T-helper 2 cell (primary cell): ENCODE measurements at places on chromosomes 1 and 21.

DNA sequence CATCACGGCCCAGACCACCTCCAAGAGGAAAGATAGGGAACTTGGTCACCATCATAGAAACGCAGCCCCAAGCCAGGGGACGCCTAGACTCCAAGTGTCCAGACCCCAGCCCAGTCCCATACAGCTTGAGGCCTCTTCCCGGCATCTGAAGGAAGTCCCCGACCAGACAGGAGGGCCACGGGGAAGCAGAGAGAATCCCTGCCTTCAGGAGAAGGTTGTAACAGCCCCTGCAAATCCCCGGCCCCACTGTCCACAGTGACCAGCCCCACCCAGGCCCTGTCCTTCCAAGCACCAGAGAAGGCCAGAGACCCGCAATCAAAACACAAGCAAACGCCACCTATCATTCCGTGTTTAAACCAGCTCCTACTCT lies 1.7 kb downstream of the SLC19A1 start:
- peak; percentile 3 for DNase-seq

DNA sequence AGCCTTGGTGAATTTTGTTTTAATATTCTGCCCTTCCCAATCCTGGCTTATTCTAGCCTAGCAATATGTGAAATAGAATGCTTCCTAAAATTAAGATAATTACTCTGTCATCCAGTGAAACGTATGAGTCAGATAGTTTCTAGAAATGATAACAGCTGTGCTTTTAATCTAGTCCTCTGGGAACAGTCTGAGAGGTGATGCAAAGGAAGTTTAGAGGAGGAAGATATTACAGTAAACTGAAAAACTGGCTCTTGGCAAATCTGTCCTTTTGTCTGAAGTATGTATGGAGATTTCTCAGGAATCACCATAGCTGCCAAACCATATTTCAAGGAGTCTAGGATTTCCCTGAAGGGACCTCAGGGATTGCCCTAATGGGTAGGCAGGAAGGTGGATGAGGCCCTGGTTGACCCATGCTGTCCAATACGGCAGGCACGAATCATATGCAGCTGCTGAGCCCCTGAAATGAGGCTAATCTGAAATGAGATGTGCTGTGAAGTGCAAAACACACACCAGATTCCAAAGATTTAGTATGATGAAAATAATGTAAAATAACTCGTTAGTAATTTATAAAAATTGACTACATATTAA lies 70.8 kb upstream of the LBR start:
- no peak for DNase-seq

DNA sequence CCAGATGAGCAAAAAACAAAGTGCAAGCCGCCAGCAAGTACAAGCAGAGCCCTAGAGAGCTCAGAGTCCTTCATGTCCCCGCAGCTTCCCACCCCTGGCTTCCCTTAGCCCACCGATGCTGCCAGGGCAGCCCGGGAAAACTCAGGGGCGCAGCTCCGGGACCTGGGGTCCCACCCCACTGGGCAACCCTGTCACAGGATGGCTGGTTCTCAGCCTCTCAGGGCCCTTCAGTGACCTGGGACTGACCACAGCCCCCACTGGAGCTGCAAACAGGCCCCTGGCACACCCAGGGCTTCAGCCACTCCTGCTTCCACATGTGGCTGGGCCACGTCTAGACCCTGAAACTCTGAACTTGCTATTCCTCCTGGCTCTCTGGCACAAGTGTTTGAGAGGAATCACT lies 49.5 kb downstream of the CHD5 start:
- no peak for DNase-seq

- no peak for DNase-seq
These were observed 30.5 kb downstream of the SOX13 start for GRCh38 chr1:204103431-204103741.

DNA sequence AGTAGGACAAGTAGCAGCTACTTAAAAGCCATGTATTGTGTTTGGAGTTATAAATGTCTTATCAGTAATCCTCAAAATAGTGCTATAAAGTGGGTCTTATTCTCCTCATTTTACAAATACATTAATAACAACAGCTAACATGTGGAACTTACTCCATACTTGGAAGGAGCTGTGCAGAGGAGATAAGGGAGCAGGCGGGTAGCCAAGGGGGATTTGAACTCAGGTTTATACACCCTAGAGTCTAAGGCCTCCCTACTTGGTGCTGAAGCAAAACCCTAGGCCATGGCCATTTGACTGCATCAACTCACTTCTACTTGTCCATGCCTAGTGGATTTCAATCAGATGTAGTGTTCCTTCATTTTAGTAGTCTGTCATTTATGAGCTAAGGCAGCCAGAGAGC lies 72.1 kb downstream of the LMO4 start:
- DNase-seq: no peak

GRCh38 chr1:1541956-1542765 lies 1.7 kb upstream of the TMEM240 start:
- no peak for DNase-seq

DNA sequence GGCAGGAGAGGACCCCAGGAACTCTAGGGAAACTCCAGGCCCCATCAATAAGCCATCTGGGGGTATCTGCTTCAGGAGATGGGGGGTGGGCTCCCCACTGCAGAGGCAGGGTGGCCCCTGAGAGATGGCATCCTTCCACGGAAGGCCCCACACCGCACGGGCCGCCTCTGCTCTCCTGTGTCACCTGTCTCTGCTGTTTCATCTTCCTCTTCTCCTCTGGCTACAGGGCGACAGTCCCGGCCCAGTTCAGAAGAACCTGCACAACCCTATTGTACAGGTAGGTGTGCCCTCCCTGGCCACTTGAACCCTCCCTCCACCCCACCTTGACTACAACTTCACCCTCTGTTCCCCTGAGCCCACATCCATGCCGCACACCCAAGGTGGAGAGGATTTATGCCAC lies 90.2 kb upstream of the TMEM51 start:
- no peak for DNase-seq

- DNase-seq: no peak
These were observed 25.0 kb upstream of the AGBL4 start for GRCh38 chr1:50048791-50049190.

- DNase-seq: no peak
These were observed 188.2 kb upstream of the PLXNA2 start for GRCh38 chr1:208432346-208432745.

DNA sequence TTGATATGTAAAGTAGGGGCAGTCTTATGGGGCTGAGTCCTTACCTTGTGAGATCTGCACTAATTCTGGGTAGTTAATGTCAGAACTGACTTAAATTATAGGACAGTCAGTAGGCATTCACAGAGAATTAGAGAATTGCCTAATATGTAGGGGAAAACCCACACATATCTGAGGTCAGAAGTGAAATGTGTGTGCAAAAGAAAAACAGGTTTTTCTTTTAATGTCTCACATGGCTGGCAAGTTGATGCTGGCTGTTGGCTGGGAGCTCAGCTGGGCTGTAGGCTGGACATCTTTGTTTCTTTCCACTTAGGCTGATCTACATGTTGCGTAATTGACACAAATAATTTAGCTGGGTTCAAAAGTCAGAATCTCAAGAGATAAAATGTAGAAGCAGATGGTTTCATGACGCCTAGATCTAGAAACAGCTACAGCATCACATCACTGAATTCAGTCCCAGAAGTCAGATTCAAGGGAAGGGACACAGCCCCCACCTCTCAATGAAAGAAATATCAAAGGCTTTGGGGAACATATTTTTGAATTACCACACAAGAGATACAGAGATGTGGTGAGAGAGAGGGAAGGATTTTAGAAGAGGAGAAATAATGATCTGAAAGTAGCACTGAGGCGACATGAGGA lies 98.9 kb downstream of the TNFSF18 start:
- no peak for DNase-seq

DNA sequence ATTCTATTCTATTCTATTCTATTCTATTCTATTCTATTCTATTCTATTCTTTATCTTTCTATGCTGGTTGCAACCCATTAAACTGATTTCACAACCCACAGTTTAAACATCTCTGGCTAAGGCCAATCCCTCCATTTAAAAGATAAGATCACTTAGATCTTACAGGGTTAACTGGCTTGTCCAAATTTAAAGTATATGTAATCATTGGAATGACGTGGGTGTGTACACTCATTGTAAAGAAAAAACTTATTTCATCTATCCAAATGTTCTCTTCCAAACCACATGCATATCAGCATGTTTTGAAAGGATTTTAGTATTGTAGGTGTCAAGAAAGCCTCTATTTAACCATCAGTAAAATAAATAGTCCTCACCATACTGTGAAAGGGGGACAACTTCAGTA lies 299.6 kb upstream of the RUNX1 start:
- no peak for DNase-seq

GRCh38 chr1:31216016-31216415 lies 23.7 kb downstream of the NKAIN1 start:
- no peak for DNase-seq

DNA sequence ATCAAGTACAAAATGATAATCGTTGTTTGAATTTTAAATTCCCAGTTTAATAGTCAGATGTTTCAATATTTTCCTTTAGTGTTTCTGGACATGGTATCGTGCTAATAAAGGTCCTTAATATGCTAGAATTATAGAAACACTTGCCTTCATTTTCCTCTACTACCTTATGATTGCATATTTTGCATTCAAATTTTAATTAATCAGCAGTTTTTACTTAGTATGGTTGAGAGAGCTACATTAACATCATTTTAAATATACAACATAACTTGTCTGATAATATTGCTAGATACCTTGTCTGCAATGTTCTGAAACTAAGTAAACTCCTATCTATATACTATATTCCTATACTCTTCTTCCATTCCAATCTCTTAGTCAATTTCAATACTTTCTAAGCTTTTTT lies 66.3 kb downstream of the USH2A start:
- no peak for DNase-seq

DNA sequence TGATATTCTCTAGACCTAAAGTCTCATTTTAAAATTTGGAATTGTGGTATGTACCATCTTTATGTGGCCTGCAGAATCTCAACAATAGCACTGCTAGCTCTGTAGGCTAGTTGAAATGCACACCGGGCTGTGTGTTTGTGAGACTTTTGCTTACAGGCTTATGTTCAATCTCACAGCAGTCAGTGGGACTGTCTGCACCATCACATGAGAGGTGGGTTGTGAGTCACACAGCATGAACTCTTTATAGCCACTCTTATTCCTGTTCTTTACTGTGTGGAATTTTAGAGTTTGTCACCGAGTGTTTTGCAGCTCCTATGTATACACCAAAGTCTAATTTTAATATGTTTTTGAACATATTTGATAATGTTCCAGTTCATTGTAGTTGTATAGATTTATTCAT lies 74.6 kb downstream of the RASAL2 start:
- no peak for DNase-seq

- DNase-seq: peak; percentile 63
These were observed 47.1 kb upstream of the DMBX1 start for GRCh38 chr1:46442317-46443161.

- DNase-seq: no peak
These were observed 9.1 kb upstream of the MATN1 start for GRCh38 chr1:30732277-30732996.

- no peak for DNase-seq
These were observed 10.8 kb upstream of the BCAR3 start for GRCh38 chr1:93692451-93692861.

- DNase-seq: no peak
These were observed 277.6 kb downstream of the TM2D1 start for GRCh38 chr1:61447106-61447967.

- DNase-seq: no peak
These were observed 467.5 kb downstream of the PTPRU start for GRCh38 chr1:29703596-29704370.

GRCh38 chr1:214857716-214858115 lies 224.8 kb upstream of the KCNK2 start:
- no peak for DNase-seq

- no peak for DNase-seq
These were observed 406.2 kb downstream of the PTPRU start for GRCh38 chr1:29642519-29642918.

- peak; percentile 9 for DNase-seq
These were observed 23.9 kb downstream of the INPP5B start for GRCh38 chr1:37922767-37923550.

GRCh38 chr1:14100919-14101318 lies 400.9 kb downstream of the PRDM2 start:
- no peak for DNase-seq

GRCh38 chr21:46421191-46421750 lies 37.4 kb upstream of the DIP2A start:
- DNase-seq: no peak

DNA sequence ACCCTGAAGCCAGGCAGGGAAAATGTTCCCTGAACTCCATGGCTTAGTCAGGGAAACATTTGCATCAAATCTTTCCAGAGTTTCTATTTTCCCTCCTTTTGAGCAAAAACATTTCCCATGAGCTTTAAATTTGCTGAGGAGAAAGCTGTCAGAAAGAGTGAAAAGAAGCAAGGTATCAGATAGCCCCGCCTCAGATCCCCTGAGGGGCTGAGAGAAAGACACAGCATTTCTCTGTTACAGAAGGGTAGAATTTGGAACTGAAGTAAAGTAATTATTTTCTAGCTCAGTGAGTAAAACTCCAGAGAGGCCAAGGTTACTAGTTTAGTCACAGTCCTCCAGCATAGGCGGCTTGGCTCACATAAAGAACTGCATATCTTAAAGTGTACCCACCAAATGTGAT lies 10.6 kb downstream of the FMO1 start:
- no peak for DNase-seq

- DNase-seq: no peak
These were observed 5.1 kb upstream of the LAMB3 start for GRCh38 chr1:209657140-209657879.

- DNase-seq: no peak
These were observed 232.3 kb upstream of the USP24 start for GRCh38 chr1:55447488-55447887.

- no peak for DNase-seq
These were observed 24.3 kb upstream of the ELAVL4 start for GRCh38 chr1:50084389-50084788.

DNA sequence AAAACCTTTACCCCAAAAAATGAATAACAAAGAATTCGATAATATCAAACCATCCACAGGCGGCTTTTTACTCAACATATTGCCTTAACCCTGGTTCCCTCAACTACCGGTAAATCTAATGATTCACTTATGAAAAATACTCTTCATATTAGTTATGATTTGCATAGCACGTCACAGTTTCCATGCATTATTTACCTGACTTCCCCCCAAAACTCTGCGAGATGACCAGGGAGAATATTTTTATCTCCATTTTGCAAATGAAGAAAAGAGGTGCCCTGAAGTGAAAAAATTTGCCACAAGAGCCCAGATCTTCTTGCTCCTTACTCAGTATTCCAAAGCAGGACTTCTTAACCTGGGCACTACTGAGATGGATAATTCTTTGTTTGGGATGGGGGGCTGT lies 2.9 kb downstream of the JAK1 start:
- DNase-seq: no peak

DNA sequence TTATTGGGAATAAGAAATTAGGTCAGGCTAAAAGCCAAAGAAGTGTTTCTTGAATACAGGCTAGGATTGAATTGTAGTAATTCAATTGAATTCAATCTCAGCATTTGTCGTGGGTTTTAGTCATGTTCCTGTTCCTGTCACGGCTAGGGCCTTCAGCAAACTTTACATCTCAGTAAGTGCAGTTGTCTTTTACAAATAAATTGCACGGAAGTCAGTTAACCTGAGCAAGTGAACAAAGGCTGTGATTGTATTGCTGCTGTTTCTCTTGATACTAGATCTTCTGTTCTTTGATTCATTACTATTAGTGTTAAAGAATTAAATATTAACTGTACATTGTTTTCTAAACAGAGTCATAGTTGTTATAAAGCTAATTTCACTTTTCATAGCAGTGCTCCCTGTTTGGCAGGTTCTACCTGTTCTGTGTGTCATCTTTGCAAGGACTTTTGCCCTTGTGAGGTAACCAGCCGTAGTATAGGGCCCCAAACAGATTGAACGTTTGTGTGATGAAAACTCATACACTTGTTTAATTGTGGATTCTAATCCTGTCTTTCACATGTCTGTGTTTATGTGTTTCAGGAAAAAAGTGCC lies 164.4 kb downstream of the EDEM3 start:
- DNase-seq: no peak

- DNase-seq: no peak
These were observed 60.1 kb downstream of the PKN2 start for GRCh38 chr1:88744142-88744541.
